ENCODE measurements at places on chromosomes 7 and 10.

GRCh38 chr7:111958896-111959295 is 247.3 kb downstream of the DOCK4 start:
- no peak for DNase-seq

GRCh38 chr7:141876371-141876770 is 35.1 kb upstream of the PRSS37 start:
- no peak for DNase-seq

DNA sequence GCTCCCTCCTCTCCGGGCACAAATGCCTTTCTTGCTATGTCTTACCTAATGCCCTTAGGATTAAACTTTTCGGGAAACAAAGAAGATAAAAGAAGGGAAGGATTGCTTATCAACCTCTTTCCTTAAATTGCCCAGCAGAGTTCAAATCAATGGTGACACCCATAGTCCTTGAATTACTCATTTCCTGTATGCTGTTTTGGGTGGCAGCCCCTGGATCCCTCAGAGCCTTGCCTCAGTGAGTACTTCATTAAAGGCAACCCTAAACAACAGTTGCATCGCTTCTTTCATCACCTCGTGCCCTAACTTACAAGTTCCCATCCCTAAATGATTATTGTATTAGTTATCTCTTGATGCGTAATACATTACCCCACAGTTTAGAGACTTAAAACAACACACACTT is 31.6 kb upstream of the WAPL start:
- no peak for DNase-seq

DNA sequence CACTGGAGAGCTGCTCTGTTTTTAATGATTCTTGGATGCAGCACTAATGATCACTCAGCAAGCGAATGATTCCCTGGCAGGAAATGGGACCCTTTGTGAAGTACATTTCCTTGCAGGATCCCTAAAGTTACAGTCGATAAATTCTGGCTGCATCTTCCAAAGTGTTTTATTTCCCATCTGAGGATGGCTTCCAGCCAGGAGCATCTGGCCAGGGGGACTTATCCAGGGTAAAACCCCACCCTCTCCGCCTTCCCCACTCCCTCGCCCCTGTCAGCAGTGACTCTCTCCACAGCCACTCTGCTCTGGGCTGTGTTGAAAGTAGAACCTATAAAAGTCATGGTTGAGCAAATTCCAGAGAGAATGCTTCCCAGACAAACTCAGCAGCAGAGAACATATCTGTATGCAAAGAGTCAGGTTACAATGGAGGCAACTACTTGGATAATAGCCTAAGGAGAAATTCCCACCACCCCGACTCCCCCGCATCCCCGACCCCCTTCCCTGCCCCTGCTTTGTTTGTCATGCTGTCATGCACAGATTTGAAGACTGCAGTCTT is 111.0 kb upstream of the ANLN start:
- DNase-seq = no peak

GRCh38 chr10:123001370-123001769 is 7.2 kb downstream of the IKZF5 start:
- no peak for DNase-seq

- no peak for DNase-seq
These were observed 157.0 kb downstream of the PTPN20 start for GRCh38 chr10:47067949-47068940.

GRCh38 chr7:1274121-1274875 is 41.6 kb downstream of the UNCX start:
- no peak for DNase-seq

DNA sequence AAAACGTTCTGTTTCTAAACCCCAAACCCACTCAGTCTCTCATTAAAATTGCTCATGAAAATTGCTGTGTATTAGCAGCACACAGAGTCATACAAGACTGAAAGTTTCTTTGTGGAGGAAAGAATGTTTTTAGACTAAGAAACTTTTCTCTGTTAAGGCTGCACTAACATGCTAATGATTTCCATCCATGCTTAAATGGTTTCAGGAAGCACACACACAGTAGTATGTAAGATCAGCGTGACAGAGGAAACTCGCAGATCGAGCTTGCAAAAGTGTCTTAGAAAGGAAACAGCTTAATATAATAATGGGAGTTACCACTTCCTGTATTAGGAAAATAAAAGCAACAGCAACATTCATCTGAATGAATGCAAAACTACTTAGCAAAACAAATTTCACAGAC is 112.7 kb downstream of the ICA1 start:
- DNase-seq = peak; percentile 16

- DNase-seq = no peak
These were observed 9.2 kb upstream of the RBAK start for GRCh38 chr7:5036446-5036845.

DNA sequence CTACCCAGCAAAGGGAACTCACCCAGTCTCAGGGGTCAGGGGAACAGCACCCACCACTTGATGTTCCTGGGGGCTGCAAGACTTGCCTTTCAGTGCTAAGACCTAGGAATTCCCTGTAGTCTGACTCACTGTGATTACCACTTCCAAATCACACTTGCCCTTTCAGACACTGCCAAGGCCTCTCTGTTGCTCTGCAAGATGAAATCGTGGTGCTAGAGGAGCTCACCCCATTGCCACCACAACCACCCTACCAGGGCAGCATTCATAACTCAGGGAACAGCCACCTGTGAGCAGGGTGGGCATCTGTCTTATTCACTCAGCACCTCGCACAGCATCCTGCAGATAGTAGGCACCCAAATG is 36.5 kb downstream of the XPNPEP1 start:
- no peak for DNase-seq

GRCh38 chr7:15197042-15197977 is 294.8 kb upstream of the DGKB start:
- DNase-seq = no peak

- no peak for DNase-seq
These were observed 12.9 kb downstream of the SEC31B start for GRCh38 chr10:100506596-100507356.

GRCh38 chr10:59036311-59037017 is 140.0 kb upstream of the PHYHIPL start:
- peak; percentile 52 for DNase-seq

GRCh38 chr10:93261089-93261488 is 187.4 kb downstream of the CYP26A1 start:
- DNase-seq = no peak

- no peak for DNase-seq
These were observed 61.5 kb upstream of the GDF10 start for GRCh38 chr10:47238331-47239095.

DNA sequence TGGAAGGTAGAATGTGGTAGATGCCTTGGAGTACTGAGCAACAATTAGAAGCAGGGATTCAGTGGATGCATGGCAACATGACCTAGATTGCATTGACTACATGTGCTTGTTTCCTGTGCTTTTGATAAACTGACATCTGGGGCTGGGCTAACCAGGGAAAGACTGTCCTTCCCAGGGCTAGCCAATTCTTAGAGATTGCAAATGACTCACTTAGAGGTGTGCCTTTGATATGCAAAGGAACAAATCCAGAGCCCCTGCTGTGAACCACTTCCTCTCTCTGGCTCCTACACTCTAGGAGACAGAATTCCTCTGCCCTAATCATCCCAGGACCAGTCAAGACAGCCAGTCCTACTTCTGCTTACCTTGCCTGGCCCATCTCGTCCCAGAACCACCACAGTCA is 651.5 kb downstream of the LRMDA start:
- peak; percentile 81 for DNase-seq

DNA sequence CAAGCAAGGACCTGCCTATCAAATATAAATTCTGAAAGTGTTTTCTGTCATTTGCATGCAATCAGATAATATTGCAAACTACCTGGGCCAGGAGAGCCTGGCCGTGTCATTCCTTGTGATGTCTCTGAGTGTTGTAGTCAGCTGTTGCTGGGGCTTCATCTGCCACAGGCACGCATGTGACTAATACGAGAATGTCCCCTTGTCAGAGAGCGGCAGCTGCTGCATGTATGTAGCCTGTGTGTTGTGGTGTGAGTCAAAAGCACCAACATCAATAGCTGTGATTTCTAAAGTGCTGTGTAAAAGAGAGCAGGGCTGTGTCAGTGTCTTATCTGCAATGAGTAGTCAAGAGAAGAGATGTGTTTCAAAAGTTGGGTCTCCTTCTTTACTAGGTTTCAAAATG is 155.4 kb downstream of the POU6F2 start:
- no peak for DNase-seq

DNA sequence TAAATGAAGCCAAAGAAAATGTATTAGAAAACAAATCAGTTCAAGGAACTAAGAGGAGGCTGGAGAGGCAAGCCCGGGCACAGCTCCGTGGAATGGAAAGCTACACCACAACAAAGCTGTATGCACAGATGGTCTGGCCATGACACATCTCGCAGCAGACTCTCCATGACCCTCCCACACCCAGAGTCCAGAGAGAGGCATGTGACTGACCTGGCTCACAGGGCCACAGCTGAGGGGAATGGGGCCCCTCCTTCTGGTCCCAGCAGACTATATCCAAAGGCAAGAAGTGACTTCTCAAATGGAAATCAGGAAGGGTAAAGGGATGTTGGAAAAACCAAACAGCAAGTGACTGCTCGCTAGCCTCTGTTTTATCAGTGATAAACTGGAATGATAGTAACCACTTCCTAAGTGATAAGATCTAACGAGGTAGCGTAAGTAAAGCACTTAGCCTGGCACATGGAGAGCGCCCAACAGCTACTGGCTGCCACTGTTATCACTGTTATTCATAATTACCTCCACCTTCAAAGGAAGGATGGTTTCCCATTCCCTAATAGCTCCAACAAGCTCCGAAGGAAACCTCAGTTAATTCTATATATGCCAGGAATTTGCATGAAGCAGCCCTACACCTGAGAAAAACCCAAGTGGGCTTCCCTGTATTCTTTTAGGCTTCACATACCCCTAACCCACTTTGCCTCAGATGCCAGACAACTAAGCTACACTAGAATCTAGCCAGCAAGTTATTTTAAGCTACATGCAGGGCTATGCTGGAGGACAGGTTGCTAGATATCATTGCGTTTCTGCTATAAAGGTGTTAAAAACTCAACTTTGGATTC is 8.4 kb downstream of the OSBPL3 start:
- peak; percentile 37 for DNase-seq

GRCh38 chr10:62284221-62284620 is 15.6 kb upstream of the RTKN2 start:
- no peak for DNase-seq

- DNase-seq = no peak
These were observed 30.3 kb downstream of the GBX1 start for GRCh38 chr7:151137076-151137675.

DNA sequence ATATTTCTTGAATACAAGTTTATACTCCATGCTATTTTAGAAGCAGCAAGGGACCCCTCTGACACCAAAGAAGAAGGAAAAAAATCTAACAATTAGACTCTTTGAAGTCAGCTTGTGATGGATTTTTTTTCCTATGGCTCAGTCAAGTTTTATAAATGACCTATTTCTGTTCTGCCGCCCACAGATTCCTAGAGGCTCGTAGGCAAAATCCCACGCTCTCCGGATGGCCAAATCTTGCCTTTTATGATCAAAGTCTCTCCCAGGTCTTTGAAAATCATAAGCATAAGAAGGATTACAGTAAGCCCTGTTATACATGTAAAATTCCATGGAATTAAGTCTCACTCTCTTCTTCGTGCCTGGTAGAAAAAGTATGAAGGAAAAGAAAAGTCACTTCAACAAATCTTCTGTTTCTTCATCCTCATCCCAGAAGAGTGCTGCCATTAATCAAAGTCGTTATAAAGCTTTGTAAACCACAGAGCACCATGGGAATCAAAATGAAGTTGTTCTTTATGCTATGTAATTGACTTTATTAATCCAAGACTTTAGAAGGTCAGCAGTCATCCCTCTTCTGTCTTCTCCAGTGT is 33.1 kb downstream of the ASB13 start:
- no peak for DNase-seq

DNA sequence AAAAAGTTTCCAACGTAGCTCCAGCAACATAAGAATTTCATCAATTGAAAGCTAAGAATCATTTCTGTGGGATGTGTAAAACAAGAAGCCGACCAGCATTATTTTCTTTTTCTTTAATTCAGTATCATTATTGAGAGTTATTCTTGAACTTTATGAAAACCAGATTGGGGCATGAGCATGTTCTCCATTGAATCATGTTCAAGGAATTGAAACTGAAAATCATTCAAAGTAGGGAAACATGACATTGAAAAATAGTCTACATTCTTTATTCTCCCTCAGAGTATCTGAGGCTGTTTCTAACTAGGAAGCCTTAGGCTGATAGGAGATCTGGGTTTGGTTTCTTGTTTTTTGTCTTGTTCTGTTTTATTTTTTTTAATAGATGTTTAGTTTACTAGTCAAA is 253.7 kb downstream of the DYNC1I1 start:
- DNase-seq = no peak

- DNase-seq = no peak
These were observed 46.1 kb downstream of the PPIF start for GRCh38 chr10:79393221-79393923.

GRCh38 chr7:143233816-143234532 is 12.1 kb downstream of the TAS2R40 start:
- no peak for DNase-seq

GRCh38 chr10:12238821-12239220 is 42.8 kb downstream of the CDC123 start:
- no peak for DNase-seq

- DNase-seq = no peak
These were observed 3.5 kb upstream of the MYL10 start for GRCh38 chr7:101632641-101633040.

DNA sequence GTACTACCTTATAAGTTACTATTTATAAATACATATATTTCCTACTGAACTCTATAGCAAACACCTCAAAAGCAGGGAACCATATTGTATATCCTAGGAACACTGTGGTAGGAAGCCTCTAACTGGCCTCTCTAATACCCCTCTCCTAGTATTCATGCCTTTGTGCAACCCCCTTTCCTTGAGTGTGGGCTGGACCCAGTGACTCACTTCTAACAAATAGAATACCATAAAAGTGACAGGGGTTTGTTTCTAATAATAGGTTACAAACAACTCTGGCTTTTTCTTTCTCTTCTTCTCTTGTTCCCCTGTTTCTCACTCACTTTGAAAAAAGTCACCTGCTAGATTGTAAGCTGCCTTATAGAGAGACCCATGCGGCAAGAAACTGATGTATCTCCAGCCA is 51.6 kb upstream of the MACC1 start:
- no peak for DNase-seq

GRCh38 chr10:29266641-29267040 is 22.2 kb upstream of the LYZL1 start:
- no peak for DNase-seq

Measured in small intestine (tissue), 16 donors.